ENCODE measurements at places on chromosomes 1 and 21.

GRCh38 chr1:8587784-8588183, 229.7 kb downstream of the RERE start:
- DNase-seq, result no peak

- no peak for DNase-seq
Observed at GRCh38 chr1:206559672-206559995, 52.3 kb downstream of the RASSF5 start.

GRCh38 chr1:2036287-2036686, 13.9 kb upstream of the PRKCZ start:
- DNase-seq, result no peak

- no peak for DNase-seq
Observed at GRCh38 chr1:26733982-26734381, 38.2 kb downstream of the ARID1A start.

DNA sequence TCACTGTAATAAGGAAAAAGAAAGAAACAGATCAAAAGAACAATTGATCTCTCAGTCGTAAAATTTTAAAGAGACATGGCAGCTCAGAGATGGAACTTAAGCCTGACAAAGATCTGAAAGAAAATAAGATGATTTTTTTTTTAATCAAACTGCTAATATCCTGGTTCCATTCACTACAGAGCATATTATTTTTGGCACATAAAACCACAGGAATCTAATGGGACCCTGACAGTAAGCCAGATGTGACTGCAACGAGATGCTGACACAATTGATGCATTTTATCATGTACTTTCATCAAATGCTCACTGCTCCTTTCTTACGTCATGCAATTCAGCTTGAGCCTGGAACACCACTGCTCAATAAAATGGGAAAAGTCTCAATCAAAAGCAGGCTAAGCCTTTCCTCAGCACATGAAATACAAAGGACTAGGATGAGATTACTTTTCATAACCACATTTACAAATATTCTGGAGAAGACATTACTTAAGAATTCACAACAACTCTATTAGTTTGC, 16.6 kb downstream of the GPATCH2 start:
- no peak for DNase-seq
